Stimulated activated CD8-positive, alpha-beta memory T cell treated with anti-CD3 and anti-CD28 coated beads, Interleukin-2, amount 100 ng/mL, for 1 hour (primary cell): ENCODE measurements at places on chromosomes 1 and 21.
A peak's percentile ranks its signal among the peaks of the same experiment; 100 is the strongest.

- no peak for DNase-seq
Observed at GRCh38 chr1:212173567-212173966, 111.6 kb upstream of the PPP2R5A start.

GRCh38 chr1:232463225-232463624 lies 166.7 kb downstream of the SIPA1L2 start:
- DNase-seq = no peak

DNA sequence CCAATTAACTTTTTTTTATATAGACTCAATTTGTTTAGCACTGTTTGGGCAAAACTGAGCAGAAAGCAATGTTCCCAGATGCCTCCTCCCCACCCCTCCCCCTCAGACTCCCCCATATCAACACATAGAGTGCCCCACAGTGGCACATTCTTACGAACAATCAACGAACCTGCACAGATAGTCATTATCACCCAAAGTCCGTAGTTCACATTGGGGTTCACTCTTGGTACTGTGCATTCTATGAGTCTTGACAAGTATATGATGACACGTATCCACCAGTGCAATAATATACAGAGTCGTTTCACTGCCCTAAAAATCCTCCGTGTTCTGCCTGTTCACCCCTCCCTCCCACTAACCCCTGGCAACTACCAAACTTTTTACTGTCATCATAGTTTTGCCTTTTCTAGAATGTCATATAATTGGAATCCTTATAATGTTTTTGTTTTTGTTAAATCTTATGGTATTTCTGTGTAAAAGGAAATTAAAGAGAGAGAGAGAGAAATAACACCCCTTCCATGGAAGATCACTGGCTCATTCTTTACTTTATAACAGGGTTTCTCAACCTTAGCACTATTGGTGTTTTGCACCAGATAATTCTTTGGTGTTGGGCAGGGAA lies 37.2 kb upstream of the HNRNPU start:
- no peak for DNase-seq

DNA sequence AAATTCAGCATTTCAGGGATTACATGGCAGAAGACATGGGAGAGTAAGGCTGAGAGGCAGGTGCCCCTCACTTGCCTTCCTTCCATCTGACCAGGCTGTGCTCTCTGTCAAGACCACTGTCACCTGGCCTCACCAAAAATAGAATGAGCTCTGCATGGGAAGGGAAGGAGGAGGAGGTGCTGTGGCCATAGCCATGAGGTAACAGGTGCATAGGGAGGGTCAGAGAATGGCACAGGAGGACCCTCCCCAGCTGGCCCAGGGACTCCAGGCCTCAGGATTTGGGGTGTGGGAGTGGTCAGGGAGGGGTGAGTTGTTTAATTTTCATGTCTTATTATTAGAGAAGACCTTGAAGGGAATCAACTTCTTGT lies 192.3 kb downstream of the FCRL5 start:
- no peak for DNase-seq

- no peak for DNase-seq
Observed at GRCh38 chr1:178490967-178491366, 5.8 kb downstream of the CLEC20A start.

DNA sequence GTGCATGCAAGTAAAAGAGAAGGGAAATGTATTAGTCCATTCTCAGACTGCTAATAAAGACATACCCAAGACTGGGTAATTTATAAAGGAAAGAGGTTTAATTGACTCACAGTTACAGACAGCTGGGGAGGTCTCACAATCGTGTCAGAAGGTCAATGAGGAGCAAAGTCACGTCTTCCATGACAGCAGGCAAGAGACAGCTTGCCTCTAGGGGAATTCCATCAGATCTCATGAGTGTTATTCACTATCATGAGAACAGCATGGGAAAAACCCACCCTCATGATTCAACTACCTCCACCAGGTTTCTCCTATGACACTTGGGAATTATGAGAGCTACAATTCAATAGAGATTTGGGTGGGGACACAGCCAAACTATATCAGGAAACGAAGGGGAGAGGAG lies 8.1 kb downstream of the KRTAP21-3 start:
- DNase-seq = no peak

GRCh38 chr1:167871331-167871730 lies 42.6 kb downstream of the ADCY10 start:
- no peak for DNase-seq

DNA sequence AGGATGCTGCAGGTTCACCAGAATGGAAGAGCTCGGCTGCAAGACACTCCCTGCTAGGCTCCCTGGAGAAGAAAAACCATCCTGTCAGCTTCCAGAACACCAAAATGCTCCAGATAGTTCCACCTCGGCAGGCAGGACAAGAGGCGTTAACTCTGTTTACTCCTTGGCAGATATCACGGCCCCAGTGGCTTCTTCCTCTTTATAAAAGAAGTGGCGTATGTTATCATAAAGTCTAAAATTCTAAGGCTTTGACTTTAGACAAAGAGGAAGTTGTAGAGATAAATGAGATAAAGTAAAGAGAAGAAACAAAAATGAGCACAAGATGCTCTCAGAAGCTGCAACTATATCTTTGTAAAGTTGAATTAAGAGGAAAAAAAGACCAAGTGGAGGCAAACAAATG lies 24.3 kb upstream of the MTF1 start:
- DNase-seq = no peak

- DNase-seq = peak; percentile 52
Observed at GRCh38 chr1:109490029-109490933, 3.6 kb upstream of the CYB561D1 start.

DNA sequence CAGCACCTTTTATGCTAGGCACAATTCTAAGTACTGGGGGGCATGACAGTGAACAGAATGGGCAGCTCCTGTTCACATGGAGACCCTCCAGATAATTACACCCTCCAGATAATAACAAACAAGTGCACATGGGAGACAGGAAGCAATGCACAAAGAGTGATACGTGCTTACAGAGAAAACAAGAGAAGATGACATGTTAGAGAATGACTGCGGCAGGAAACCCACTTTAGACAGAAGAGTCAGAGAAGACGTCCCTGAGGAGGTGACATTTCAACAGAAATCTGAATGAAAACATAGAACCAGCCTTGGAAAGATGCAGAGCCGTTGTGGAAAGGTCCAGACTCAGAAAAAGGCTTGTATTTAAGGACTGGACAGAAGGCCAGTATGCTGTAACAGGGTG lies 54.7 kb upstream of the ARTN start:
- no peak for DNase-seq

GRCh38 chr1:219113261-219113660 lies 60.4 kb upstream of the LYPLAL1 start:
- no peak for DNase-seq

- no peak for DNase-seq
Observed at GRCh38 chr1:197696372-197696771, 78.9 kb downstream of the DENND1B start.

GRCh38 chr21:43645136-43645891 lies 14.0 kb downstream of the HSF2BP start:
- no peak for DNase-seq

DNA sequence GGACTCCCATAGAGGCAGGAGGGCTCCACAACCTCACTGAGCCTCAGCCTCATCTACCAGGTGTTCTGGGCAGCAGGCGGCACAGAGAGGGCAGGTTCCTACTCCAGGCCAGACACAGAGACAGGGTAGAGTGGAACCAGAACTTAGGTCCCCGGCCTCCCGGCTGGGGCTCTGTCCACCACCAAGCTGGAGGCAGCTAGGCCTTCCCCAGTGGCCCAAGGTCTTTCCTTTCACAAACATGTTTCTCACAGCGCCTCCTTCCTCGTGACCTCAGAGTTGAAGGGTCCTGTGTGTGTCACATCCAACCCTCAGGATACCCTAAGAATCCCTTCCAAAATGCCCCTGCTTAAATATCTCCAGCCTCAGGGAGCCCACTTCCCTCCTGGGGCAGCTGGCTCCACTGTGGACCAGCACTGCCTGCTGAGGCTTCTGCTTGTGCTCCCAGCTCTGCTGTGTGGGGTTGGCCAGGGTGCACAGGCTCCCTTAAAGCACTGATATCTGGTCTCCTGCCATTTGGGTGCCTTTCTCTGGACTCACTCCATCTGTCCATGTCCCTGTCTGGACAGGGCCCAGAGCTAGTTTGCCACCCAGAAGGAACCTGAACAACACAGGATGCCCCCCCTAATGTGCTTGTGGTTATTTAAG lies 33.2 kb upstream of the MAGOH start:
- no peak for DNase-seq

GRCh38 chr1:107782217-107782845 lies 182.6 kb downstream of the VAV3 start:
- DNase-seq = no peak

DNA sequence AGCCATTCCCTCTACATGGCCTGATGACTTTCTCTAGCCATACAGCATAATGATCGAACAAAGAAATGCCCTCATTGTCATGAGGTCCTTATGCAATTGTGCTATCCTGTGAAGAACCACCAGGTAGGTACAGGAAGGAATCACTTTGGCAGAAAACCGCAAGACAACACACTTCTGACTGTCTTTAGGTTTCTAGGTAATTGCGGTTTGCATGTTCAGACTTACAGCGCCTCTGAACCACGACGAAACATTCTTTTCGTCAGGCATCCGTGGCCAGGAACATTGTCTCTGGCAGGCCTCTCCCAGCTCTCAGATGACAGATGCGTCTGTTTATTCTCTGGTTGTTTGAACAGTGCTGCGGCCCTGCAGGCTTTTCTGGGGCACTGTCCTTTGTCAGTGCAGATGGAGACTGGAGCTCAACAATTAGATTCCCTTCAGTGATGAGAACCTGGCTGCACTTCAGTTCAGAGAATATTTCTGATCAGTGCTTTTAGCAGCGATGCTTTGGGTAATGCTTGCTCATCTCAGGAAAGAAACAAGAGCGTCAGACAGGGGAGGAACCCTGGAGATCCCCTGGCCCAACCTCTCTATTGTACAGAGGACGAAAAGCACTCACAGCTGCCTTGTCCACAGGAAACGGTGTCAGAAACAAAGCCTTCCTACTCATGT lies 63.4 kb downstream of the B3GALT5 start:
- DNase-seq = no peak

- DNase-seq = no peak
Observed at GRCh38 chr1:24828887-24829192, 83.6 kb downstream of the CLIC4 start.

GRCh38 chr1:180997843-180998504 lies 24.7 kb downstream of the STX6 start:
- DNase-seq = no peak

DNA sequence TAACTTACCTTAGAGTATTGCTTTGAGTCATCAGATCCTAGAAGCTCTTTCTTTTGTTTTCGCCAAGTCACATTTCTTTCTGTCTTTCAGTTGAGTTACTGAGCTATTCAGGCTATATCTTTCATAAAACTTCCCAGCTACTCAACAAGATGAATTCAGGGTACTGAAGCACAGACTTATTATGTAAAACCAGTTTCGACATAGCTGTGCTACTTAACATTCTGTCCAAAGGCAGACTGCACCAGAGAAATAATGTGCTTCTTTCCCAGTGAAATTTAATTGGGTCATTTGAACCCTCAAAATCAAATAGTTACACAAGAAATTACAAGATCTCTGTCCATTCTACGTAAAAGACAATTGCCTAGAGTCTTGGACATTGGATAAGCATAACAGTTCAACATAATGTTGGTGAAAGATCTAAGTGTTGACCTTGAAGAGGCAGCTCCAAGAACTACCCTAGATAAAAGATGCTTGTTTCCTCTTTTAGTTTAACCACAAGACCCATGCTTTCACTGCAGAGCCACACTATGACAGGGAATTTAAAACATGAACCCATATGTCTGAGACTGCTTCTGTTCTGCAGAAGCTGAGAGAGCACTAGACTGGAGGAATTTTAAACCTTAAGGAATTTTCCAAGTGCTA lies 163.2 kb downstream of the LRRC40 start:
- DNase-seq = no peak

DNA sequence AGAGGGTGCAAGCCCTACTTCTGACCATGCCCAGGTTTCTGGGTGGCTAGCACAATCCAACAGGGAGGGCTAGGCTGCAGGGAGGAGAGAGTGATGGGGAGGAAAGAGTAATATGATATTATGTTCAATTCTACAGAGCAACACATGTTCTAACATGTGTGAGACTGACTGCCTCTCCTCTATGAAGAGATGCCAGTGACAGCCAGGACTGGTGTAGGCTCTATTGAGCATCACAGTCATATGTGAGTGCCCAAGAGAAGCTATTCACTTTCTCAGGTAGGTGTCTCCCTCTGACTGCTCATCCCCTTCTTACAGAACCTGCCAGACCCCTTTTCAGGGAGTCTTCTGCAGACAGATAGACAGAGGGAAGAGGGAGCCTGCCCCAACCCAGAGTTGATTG lies 446.1 kb downstream of the SIPA1L2 start:
- no peak for DNase-seq

DNA sequence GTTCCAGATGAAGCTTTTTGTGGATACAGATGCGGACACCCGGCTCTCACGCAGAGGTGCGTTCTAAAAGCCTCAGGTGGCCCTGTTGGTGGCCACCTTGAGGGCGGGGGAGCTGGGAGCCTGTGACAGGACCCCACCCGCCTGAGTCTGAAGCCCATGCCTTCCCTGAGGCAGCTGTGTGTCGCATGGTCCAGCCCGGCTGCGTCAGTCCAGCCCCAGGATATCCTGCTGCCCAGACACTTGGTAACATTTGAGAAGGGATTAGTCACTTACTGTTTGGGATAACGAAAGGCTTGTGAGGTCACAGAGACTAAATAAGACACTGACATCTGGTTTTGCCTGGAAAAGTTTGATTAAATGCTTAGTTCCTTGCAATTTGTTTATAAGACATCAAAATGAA lies 68.9 kb downstream of the UCK2 start:
- DNase-seq = no peak

GRCh38 chr1:198443365-198444233 lies 96.9 kb downstream of the ATP6V1G3 start:
- no peak for DNase-seq

GRCh38 chr1:105087506-105087905 lies 1337.8 kb downstream of the AMY1C start:
- no peak for DNase-seq

DNA sequence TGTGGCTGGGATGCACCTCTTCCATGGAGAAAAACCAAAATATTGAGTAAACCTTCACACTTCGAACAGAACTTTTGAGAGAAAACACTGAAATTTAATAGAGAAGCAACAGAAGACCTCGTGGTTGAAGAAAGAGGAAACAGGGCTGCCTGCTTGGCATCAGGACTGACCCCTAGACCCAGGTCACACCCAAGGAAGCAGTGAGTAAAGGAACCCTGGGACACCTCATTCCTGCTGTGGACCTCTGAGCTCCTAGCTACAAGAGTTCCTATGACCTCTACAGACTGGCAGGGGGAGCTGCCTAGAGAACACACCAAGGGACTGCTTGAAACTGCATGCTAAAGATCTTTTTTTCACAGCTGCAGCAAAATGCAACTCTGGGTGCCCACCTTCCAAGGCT lies 67.8 kb downstream of the FASLG start:
- no peak for DNase-seq

- no peak for DNase-seq
Observed at GRCh38 chr1:209570743-209571142, 12.8 kb upstream of the CAMK1G start.
